ENCODE measurements at places on chromosomes 2 and 18.

GRCh38 chr2:240839152-240840143 lies 19.4 kb upstream of the KIF1A start:
- DNase-seq = no peak

- no peak for DNase-seq
Observed at GRCh38 chr2:188318161-188318749, 26.6 kb downstream of the GULP1 start.

DNA sequence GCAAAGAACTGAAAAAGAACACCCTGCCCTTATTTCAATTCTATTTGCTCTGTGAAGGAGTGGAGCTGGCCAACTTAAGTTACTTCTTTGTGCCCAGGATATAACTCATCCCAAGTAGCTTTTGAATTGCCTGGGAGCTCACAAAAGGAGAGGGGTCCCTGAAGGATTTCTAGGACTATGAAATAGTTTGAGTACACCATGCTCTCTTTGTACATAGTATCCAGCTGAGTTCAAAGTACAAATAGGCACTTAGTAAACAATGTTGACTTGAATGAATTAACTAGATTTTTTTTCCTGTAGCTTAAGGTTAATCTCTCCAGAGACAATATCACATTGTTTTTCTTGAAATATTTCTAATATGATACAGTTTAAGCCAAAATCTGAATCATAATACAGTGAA lies 47.7 kb downstream of the ZC3H15 start:
- no peak for DNase-seq

- DNase-seq = no peak
Observed at GRCh38 chr2:101675512-101675911, 22.0 kb upstream of the MAP4K4 start.

- DNase-seq = no peak
Observed at GRCh38 chr2:235733761-235734160, 239.9 kb downstream of the AGAP1 start.

- no peak for DNase-seq
Observed at GRCh38 chr18:60193780-60194179, 178.8 kb downstream of the MC4R start.

GRCh38 chr2:36487947-36488346 lies 110.0 kb downstream of the FEZ2 start:
- no peak for DNase-seq

DNA sequence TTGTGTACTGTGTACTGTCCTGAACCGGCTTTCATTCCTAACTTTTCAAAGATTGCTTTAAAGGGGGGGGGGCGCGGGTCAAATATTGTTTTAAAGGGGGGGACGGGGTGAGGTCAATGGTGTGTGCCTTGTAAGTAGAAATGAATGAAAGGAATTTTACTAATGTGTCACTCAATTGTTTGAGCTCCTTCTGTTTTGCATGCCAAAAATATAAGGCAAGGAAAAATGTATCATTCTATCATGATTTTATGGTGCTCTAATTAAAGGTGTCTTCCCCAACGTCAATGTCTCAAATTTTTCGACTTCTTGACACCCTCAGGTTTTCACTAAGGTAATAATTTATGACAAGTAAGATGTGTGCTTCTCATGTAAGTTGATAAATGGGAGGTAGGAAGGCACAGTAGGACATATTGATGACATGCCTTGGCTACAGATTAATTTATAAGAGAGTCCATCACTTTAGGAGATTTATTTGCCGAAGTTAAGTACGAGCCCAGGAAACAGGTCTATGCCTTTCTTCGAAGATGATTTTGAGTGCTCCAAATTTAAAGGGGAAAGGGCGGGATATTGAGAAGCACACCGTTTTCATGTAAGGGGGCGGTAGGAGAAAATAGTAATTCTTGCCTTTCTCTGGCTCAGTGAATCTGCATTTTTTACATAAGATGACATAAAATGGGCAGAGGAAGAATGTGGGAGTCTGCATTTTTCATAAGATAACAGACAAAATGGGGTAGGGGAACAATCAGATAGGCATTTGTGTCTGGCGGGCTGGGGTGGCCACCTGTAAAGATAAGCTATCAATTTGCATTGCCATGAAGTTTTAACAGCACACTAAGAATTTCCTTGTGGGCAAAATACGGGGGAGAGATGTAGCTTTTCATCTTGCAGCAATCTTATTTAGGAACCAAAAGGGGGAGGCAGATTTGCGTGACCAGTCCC lies 1.2 kb upstream of the TRAPPC8 start:
- DNase-seq = no peak

GRCh38 chr18:45277908-45278307 lies 337.4 kb upstream of the SLC14A2 start:
- DNase-seq = no peak

DNA sequence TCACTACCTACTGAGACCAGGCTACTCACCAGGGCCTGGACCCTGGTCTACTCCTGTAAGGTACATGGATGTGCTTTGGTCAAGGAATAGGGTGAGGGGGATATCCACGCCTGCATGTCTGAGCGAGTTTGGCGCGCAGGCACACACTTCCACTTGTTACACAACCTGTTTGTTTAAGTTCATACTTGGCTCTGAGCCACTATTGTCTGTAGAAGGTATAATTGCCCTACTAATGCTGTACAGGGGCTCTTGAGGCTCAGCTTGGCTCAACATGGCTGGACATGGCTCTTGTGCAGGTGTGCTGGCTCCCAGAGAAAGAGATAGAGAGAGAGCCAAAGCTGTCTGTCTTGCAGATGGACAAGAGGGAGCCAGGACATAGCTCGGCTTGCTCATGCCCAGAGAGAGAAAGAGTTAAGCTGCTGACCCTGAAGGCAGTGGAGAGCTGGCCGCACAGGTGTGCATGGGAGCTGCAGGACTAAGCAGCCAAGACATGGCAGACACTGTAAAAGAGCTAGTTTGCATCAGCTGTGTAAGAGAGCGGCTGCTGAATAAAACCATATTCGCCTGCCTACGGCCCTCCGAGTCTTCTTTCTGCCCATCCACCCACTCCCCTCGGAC lies 35.2 kb downstream of the NPPC start:
- no peak for DNase-seq

DNA sequence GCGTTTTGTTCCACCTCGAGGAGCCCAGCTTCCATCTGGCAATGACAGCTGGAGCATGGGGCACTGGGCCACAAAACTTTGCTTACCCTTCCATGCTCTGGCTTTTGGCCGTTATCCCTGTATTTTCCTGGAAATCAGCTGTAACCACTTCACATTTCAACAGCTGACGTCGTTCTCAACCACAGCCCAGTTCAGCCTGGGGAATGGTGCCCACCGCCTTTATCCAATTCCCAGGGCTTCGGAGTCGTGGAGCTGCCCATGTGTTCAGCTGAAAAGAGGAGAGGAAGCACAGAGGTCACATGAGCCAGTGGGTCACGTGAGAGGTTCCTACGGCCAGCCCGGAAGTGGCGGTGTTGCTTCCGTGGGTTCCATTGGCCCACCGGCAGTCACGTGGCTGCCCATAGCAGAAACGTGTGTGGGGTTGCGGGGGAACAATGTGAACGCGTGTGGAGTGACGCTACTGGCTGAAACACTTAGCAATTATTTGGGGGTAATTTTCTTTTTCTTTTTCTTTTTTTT lies 16.7 kb upstream of the EDAR start:
- DNase-seq = no peak

Data from stimulated activated CD8-positive, alpha-beta memory T cell treated with anti-CD3 and anti-CD28 coated beads, Interleukin-12 subunit alpha, Interleukin-12 subunit beta, amount 100 ng/mL, for 1 hour (primary cell).